Bone marrow (tissue), 2 donors: ENCODE measurements at places on chromosomes 11 and 22.

GRCh38 chr11:10667521-10667885 is 26.1 kb downstream of the IRAG1 start:
- no peak for DNase-seq

DNA sequence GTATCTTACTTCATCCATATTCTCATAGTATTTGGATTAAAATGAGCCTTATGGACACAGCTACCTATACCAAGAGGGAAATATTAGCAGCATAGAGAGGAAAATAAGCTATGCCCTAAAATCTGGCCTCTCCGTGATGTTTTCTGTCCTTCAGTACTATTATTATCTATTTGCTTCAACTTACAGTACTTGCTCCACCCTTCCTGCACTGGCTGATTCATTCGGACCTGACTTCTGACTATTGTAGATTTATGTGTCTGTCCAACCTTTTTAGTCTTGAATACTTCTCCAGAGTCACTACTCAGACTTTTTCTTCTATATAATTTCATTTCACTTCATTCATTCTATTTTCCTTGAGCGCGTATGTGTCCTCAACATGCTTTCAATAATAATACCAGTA is 45.1 kb upstream of the SESN3 start:
- DNase-seq: no peak

DNA sequence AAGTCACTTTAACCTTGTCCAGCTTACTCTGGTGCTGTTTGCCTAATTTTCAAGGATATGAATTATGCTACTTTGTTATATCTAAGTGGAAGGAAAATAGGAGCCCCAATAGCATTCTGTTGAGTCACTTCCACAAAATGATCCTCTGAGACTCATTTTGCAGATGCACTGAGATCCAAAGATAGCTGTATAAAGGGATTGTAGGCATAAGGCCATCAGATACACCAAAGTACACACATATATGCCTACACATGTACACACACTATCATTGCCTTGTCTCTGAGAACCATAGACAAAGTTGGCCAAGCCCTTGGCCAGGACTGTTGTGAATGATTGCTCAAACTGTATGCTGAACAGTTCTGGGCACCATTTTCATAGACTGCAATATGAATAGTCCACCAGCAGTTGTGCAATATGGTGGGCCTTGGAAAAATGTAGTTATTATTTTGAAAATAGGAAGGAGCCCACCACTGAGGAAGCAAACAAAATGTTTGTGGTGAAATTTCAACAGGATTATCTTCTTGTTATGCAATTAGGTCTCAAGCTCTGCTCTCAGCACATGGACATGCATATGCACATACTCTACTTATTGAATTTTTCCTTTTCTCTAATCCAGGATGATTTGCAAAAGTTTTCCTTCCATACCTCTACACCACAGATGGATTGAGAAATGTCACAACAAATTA is 186.0 kb upstream of the CTSC start:
- DNase-seq: no peak

GRCh38 chr22:17703811-17704210 is 65.3 kb downstream of the BCL2L13 start:
- DNase-seq: no peak

GRCh38 chr11:128157423-128158298 is 429.7 kb downstream of the ETS1 start:
- no peak for DNase-seq

DNA sequence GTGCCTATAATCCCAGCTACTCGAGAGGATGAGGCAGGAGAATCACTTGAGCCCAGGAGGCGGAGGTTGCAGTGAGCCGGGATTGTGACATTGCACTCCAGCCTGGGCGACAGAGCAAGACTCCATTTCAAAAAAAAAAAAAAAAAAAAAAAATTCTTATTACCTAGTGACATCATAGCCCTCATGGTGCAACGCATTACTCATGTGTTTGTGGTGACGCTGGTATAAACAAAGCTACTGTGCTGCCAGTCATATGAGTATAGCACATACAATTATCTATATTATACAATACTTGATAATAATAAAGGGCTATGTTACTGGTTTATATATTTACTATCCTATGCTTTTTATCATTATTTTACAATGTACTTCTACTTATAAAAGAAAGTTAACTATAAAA is 41.2 kb downstream of the OR2AT4 start:
- no peak for DNase-seq

DNA sequence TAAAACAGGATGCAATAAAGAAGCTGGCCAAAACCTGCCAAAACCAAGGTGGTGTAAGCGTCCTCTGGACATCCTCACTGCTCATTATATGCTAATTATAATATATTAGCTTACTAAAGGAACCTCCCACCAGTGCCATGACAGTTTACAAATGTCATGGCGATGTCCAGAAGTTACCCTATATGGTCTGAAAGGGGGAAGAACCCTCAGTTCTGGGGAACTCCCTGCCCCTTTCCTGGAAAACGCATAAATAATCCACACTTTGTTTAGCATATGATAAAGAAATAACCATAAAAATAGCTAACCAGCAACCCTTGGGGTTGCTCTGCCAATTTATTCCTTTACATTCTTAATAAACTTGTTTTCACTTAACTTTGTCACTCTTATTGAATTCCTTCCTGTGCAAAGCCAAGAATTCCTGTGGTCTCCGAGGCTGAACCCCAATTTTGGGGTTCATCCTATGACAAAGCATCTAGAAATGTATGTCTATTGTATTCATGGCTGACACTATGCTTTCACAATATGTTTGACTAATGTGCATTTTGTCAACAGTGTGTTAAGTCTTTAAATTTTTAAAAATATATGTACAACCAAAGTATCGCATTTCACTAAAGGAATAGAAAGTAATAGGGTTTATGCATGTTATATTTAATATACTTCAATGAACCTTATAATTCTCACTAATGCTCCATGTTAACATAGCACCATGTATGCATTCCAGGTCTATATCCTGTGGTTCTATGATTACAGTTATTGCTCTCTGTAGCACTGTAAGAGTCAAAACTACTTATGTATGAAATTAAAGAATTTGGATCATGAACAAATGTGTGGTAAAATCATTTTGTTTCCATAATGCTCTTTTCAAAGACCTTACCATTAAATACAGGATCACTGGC is 25.1 kb downstream of the LGR4 start:
- DNase-seq: no peak

DNA sequence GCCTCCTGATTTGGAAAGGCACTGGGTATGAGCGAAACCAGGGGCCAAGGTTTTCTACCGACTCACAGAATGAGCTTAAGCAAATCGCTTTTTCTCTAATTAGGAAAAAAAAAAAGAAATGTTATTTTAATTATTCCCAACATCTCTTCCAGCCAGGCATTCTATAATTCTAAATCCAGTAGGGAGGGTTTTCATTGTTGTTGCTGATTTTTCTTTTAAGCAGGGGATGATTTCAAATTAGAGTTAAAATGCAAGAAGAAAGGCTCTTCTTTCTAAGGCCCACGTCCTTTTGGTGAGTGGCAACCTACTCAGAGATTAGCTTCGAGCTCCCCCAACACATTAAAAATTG is 8.9 kb downstream of the MYH9 start:
- no peak for DNase-seq

GRCh38 chr22:42768385-42769035 is 47.8 kb upstream of the A4GALT start:
- DNase-seq: no peak

- DNase-seq: no peak
These were observed 132.3 kb downstream of the MYO18B start for GRCh38 chr22:25874327-25874726.

DNA sequence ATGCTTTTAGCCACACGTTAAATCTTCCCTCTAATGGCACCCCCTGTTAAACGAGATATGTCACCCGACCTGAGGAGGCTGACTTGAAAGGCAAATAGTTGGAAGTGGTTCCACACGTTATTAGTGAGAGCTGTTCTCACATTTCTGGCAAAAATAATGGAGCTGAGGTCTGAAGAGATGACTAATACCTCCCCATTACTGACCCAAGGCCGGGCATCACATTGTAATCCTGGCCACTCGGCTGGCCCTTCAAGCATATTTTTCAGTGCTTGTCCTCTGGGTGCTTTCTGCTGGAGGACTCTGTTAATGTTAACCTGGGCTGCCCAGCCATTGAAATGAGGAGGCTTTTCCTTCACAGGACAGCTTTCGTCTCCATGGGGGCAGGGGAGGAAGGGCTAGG is 260.0 kb upstream of the CADM1 start:
- DNase-seq: no peak

DNA sequence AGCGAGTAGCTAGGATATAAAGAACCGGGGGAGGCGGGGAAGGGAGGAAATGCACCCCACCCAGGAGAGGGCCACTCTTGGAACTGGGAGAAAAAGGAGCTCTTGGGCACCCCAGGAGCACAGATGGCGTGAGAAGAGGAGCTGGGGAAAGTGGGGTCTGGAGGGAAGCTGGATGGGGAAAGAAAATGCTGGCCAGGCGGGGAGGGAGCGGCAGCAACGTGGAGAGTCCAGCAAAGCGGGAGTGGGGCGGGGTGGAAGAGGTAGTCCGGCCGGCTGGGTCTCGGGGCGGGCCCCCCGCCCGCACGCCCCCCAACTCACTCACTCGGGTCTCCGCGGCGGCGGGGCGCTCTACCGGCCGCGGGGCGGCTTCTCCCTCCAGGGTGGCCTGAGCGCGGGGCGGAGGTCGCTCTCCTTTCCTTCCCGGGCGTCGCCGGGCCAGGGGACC is 522 bp downstream of the TOB2 start:
- peak; percentile 25 for DNase-seq

GRCh38 chr11:8265681-8266241 is 2.1 kb upstream of the LMO1 start:
- DNase-seq: no peak

- peak; percentile 56 for DNase-seq
These were observed 875 bp upstream of the STT3A start for GRCh38 chr11:125591649-125592304.

DNA sequence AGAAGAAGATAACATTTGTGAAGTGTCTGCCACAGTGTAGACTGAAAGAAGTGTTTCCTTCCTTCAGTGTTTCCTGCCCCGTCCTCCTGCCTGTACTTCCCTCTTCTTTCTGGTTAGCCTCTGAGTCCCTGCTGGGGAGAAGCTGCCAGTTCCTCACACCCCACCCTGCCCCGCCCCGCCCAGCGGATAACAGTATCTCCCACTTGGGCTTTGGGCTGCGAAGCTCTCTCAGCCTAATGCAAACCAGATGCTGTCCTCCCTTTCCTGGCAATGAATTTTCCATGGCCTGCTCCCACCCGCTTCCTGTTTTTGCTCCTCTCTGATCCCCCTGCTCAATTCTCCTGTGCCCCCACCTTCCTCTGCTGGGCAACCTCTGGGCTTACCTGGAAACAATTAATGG is 5.2 kb upstream of the RAB3IL1 start:
- peak; percentile 91 for DNase-seq

GRCh38 chr11:122305426-122306320 is 189.7 kb upstream of the BLID start:
- no peak for DNase-seq

GRCh38 chr11:44950625-44951476 is at the start of gene TP53I11:
TSS of gene TP53I11 (minus strand) at chr11:44950883. CDS start at chr11:44938335, 12,548 bp downstream.
- DNase-seq: peak; percentile 9

DNA sequence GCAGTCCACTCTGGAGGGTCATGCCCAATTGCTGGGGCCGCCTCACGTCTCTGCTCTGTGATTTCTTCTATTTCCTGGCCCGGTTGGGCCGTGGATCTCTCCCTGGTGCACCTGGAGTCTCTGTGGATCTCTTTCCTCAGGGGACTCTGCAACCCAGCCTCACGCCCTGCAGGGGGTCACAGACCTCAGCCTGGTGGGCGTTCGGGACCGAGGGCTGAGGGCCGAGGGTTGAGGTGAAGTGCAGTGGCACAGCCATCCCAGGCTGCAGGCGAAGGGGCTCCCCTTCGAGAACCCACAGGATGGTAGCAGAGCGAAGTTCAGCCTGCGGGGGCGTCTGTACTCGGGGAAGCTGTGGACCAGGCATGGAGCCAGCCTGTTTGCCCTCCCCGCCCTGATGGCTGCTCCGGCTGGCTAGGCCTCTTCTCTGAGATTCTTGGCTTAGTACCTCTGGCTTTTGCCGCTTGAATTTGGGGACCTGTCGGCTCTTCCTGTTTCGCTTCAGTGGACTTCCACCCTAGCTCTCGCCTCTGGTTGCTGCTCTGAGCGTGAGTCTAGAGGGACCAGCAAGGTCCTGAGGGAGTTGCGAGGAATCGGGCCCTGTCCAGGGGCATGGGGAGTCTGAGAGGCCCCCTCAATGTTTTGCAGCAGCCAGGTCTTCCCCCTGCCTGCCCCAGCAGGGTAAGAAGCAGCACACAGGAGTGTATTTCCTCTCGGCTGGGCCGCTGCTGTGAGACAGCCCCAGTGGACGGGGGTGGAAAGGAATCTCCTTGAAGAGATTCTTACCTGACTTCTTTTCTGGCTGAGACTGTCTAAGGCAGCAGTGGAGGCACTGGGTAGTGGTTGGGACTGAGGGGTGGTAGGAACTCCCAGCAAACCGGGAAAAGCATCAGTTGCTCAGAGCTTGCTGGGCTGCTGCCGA is 140.8 kb downstream of the TBC1D22A start:
- DNase-seq: no peak

DNA sequence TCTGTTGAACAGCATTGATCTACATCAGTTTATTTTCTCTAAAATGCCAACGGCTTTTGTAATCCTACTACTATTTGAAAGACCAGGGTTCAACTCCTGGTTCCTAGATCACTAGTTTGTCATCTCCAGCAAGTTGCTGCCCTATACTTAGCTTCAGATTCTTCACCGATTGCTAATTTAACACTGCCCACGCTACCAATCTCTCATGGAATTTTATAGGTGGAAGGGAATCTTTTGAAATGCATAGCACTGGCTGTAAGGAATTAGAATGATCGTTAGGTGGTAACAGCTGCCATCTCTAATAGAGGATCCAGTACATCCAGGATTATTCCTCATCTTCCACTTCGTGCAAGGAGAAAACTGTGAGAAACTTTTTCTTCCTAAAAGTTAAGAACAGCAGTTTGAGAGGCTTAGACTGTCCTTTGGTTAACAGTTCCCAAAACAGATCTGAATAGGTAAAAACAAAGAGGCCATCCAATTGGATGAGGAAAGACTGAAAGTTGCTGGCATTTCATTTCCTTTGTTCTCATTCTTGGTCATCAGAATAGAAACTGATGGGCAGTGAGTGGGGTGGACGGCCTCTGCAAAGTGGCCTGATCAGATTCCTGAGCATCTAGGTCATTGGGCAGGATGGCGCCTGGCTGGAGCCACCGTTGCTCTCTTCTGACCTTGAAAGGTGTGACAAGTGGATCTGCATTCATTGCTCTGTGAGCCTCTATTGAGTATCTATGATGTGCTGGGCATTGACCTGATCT is 236.3 kb upstream of the SORL1-AS1 start:
- DNase-seq: no peak

GRCh38 chr11:122634501-122634900 is 21.0 kb upstream of the UBASH3B start:
- no peak for DNase-seq

DNA sequence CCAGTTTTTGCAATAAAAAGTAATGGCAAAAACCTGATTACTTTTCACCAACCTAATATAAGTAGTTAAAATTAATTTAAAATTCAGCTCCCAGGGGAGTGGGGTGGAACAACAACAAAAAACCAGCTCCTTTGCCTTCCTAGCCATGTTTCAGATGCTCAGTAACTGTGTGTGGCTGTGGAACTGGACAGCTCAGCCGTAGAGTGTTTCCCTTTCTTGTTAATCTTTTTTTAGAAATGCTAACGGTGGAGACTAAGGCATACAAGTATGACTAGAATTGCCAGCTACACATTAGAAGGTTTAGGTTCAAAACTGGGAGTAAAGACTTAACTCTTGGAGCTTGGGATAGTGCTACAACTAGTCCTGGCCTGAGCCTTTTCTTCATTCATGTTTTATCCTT is 45.0 kb downstream of the PPP6R3 start:
- no peak for DNase-seq
